ENCODE measurements at places on chromosomes 3 and 15. TPM values are rescaled to one million over a fixed set of nuclear protein-coding genes. Genes with fewer than 3 reads are reported as not detected.
A peak's percentile ranks its signal among the peaks of the same experiment; 100 is the strongest.

- DNase-seq, result no peak
Measured at GRCh38 chr15:83651541-83651940, 2.4 kb upstream of the ADAMTSL3 start.

GRCh38 chr15:66955001-66955516, 110.3 kb upstream of the SMAD3 start:
- DNase-seq, result peak; percentile 24

- no peak for DNase-seq
Measured at GRCh38 chr15:93553167-93553935, 464.3 kb upstream of the RGMA start.

DNA sequence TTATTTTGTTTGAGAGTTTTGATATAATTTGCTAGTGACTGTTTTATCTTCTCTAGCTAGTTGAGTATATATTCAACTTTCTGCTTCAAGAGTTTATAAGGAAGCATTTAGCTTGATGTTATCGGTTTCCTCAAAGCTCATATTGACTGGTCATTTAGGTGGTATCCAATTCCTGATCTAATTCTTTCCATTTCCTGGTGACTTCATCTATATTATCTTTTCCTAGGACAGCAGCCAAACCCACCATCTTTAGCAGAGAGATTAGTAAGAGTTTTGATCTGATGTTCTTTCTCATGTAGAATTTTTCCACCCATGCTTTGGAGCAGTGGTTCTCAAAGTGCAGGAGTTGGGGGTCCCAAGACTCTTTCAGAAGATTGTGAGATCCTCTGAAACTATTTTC, 148.6 kb upstream of the STT3B start:
- peak; percentile 48 for DNase-seq

DNA sequence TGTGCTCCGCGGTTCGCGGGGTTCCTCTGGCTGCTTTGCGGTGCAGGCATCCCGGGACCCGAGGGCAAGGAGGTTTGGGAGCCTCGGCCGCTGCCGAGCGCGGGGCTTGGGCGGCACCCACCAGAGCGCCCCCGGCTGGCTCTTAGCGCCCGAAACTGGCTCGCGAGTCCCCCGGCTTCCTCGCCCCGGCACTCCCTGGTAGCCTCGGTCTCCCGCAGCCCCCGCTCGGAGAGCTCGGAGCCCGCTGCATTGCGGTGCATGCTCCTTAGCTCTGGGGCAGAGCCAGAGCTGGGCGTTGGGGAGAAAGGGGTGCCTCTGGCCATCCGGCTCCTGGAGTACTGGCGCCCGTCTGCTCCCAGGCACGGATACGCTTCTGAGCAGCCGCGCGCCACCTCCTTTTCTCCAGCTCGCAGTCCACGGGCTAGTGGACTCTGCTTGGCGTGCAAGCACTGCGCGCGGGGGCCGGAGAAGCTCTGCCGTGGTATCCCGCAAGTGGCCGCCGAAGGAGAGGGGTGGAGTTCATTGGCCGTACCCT, 753 bp downstream of the EPHB1 start:
- peak; percentile 57 for DNase-seq

DNA sequence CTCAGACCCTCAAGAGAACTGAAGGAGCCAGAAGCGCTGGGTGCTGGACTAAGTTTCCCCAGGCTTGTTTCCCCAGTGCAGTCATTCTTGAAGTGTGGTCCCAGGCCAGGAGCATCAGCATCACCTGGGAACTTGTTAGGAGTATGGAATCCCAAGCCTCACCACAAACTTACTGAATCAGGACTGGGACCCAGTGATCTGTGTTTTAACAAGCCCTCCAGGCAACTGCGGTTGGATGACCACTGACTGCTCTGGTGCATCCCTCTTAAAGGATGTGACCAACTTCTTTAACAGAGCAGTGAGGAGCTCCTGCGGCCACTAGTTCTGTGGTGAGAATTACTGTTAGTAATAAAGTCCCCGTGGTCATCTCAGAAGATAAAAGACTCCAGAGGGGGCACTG, 62.4 kb upstream of the DAZL start:
- no peak for DNase-seq

DNA sequence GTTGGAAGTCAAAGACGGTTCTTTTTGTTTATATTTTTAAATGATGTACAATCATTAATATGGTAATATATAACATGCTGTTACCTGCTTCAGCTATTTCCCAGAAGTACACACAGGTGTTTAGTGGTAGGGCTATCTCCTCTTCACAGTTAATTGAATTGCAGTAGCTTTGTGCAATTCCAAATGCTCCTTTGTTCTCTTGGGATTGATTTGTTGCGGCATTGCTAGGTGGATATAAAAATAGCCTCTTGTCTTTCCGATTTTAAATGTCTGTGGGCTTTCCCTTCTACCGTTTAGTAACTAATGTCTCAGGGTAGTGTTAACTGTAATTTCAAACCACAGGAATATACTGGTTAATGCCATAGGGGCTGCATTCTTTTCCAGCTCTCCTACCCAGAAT, 307.6 kb upstream of the SLITRK3 start:
- DNase-seq, result no peak

The GABRR3 gene
- not detected for total RNA-seq

- no peak for DNase-seq
Measured at GRCh38 chr3:180382638-180383180, 219.3 kb upstream of the TTC14 start.

GRCh38 chr3:111733154-111733553, 125.9 kb upstream of the PHLDB2 start:
- DNase-seq, result no peak

The EFCC1 gene
- total RNA-seq, result 12.1 TPM

The DUOXA2 gene
- not detected for total RNA-seq

DNA sequence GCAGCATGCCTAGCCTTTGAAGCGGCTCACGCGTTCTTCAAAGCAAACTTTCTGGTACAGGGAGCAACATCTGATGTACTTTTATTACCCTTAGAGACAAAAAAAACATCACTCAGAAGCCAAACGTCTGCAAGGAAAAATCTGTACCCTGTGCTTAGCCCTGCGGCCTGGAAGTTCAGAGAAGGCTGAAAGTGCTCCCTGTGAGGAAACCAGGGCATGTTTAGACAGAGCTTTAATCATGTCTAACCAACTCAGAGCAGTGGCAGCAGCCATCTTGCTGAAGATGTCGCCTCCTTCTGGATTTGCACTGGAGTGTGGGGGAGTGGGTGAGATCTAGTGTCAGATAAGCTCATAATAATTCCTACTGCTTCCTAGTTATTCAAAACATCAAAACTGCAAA, 170.4 kb downstream of the P3H2 start:
- no peak for DNase-seq

DNA sequence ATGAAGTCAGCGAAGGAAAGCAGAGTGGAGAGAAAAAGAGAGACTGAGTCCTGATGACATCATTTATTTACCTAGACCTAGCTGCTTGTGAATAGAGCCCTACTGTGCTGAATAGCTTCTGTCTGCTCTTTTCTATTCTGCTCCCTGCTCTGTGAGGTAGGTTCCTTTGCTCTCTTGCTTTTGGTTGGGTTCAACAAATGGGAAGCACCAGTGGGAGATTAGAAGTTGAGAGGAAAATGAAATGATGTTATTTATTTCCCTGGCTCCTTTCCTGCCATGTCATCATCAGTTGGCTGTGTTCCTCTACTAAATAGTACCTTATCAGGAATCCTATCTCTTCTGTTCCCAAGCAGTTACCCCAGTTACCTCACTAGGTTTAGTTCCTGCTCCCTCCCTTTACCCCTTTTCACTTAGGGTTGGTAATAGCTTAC, 23.5 kb downstream of the DTWD1 start:
- DNase-seq, result no peak

The PDCD10 gene
- total RNA-seq, result 116 TPM

GRCh38 chr3:196111939-196112386, 30.1 kb upstream of the TFRC start:
- no peak for DNase-seq

GRCh38 chr3:126364130-126364695, 7.0 kb upstream of the KLF15 start:
- DNase-seq, result no peak

- DNase-seq, result no peak
Measured at GRCh38 chr15:49468481-49468839, 45.4 kb downstream of the FGF7 start.

Measured in dermis blood vessel endothelial cell (primary cell).